ENCODE measurements at places on chromosomes 13 and 19. TPM values are rescaled to one million over a fixed set of nuclear protein-coding genes. Genes with fewer than 3 reads are reported as not detected.

The LILRA5 gene
- total RNA-seq: 2.9 TPM

The IGSF23 gene
- not detected for total RNA-seq

The PRRG2 gene
- 5.4 TPM for total RNA-seq

The SMIM44 gene
- not detected for total RNA-seq

The FAM124A gene
- 5.4 TPM for total RNA-seq

The CAPN12 gene
- 9.6 TPM for total RNA-seq

The ATP4A gene
- not detected for total RNA-seq

All from vagina (tissue), 2 donors.